Activated CD8-positive, alpha-beta T cell treated with anti-CD3 and anti-CD28 coated beads, Interleukin-2, amount 10 ng/mL, durations not matched to agents 7 days and 5 days (primary cell): ENCODE measurements at places on chromosomes 4 and X. TPM values are rescaled to one million over a fixed set of nuclear protein-coding genes. Genes with fewer than 3 reads are reported as not detected.

DNA sequence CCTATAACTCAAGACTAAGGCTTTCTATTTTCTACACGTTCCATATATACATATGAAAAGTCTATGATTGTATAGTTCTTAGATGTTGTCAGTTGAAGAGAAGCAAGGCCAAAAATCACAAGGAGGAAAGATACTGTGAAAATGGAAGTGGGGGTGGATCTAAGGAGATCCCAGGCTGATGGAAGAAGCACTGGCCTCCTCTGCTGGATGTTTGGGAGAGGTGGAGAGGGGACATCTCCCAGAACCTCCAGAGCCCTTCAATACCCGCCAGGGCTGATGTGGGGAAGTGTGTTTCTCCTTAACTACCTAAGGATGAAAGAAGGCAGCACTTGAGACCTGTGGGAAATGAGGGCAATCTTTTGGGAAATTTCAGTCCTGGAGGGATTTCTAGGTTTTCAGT lies 67.4 kb downstream of the RASGEF1B start:
- no peak for DNase-seq

DNA sequence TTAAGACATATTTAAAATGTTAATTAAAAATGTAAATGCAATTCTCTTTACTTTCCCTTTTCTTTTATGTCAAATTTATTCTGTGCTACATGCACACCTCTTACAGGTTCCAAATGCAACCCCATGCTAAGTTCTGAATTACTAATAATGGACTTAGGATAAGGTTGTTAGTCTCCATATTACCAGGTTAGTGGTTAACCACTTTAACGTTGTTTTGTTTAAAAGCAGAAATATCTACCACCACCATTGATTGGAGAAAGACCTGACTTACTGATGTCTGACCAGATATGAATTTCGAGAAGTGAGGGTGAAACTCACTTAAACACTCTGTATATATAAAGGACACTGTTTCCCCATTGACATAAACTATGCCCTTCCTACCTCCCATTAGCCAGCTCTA lies 6.9 kb upstream of the TRPC3 start:
- no peak for DNase-seq

The SPANXA1 gene
- not detected for total RNA-seq

DNA sequence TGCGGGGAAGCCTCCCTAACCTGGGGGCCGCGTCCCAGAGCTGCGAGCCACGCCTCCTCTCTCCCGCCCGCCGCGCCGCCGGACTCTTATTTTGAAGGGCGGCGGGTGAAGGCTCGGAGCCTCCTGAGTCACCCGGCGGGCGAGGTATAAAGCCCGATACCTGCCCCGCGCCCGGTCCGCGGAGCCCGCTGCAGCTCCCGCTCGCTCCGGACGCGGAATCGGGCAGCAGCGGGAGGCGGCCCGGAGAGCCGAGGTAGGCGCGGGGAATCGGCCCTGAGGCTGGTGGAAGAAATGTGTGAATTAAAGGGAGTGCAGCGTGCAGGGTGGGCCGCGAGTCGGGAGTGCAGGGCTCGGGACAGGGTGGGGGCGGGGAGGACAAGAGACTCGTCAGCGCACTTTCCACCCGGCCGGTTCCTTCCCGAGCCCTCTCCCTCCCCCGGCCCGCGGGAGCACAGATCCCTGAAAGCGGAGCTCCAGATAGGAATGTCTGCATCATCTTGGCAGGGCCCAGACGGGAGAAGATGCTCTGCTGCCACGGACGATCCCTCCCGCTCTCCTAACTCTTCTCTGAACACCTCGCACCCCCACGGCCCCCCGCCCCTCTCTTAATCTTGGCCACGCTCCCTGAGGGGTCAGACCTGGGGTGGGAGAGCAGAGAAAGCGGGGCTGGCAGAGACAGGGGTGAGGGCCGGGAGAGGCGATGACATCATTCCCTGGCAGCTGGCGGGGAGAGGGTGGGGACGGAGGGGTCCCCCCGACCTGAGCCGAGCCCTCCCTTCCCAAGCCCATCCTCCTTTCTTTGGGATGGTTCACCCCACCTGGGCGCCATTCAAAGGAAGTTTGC lies 177.9 kb downstream of the CBR4 start:
- peak; percentile 62 for DNase-seq

- DNase-seq = peak; percentile 48
Observed at GRCh38 chr4:42627885-42628646, 28.8 kb downstream of the ATP8A1 start.

- no peak for DNase-seq
Observed at GRCh38 chr4:73414936-73415271, 10.8 kb downstream of the ALB start.

The FOXR2 gene
- not detected for total RNA-seq

The REELD1 gene
- not detected for total RNA-seq
